IPS-NIHi11 (cell line): ENCODE measurements at places on chromosomes 6 and 20.

- no peak for DNase-seq
Observed at GRCh38 chr6:158408552-158409130, 96.4 kb downstream of the TULP4 start.

- no peak for DNase-seq
Observed at GRCh38 chr6:111113336-111114086, 26.2 kb downstream of the SLC16A10 start.

- DNase-seq: no peak
Observed at GRCh38 chr6:107956586-107957307, 1.3 kb downstream of the SEC63 start.

DNA sequence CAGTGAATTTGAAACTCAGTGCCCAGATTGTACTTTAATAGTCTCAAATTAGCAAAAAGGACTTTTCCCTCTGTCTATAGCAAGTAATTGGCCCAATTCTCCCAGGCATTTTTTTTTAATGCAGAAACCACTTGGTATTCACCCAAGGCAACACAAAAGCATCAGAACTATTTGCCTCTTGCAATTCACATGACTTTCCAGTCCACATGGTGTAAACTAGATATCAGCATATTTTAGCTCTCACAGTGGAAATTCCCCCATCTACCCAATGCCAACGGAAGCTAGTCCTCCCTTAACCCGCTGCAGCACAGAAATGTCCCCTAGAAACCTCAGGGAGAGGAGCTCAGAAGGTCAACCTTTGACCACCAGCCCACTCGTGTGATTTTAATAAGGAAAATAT is 103.4 kb upstream of the CDYL start:
- no peak for DNase-seq

GRCh38 chr6:111894951-111895350 is 21.7 kb upstream of the FYN start:
- DNase-seq: no peak

GRCh38 chr20:58133020-58133808 is 95.2 kb downstream of the ANKRD60 start:
- DNase-seq: no peak

- DNase-seq: peak; percentile 9
Observed at GRCh38 chr20:61303675-61304074, 51.6 kb downstream of the CDH4 start.

DNA sequence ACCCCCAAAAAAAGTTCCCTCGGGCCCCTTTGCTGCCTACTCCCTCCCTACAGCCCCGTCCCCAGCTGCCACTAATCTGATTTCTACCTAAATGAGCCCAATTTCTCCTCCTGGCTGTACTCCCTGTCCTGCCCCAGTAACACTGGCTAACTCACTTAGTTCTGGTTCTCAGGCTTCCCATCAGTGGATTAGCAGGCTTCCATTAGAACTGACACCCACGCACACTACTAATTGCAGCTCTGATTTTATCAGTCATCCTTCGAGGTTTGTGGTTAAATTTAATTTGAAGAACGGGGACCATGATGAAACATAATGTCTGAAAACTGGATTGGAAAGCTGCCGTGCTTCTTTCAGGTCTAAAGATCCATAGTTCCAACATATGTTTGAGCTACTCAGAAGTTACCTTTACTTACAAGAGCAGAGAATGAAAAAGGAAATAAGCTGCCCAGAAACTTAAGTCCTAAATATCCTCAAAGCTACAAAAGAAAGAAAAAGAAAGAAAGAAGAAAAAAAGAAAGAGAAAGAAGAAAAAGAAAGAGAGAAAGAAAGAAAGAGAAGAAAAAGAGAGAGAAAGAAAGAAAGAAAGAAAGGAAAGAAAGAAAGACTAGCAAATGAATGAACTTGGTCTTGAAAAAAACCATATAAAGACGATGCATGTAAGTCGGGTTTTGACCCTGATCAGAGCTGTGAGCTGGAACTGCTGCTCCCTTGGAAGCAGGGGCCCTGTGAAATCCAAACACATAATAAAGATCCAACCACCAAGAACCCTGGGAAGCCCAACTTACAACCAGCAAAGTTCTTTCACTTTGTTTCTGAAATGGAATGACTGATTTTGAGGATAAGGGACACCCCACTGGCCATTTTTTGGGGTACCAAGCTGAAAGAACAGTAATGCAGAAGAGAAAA is 51.7 kb downstream of the CNKSR3 start:
- no peak for DNase-seq

DNA sequence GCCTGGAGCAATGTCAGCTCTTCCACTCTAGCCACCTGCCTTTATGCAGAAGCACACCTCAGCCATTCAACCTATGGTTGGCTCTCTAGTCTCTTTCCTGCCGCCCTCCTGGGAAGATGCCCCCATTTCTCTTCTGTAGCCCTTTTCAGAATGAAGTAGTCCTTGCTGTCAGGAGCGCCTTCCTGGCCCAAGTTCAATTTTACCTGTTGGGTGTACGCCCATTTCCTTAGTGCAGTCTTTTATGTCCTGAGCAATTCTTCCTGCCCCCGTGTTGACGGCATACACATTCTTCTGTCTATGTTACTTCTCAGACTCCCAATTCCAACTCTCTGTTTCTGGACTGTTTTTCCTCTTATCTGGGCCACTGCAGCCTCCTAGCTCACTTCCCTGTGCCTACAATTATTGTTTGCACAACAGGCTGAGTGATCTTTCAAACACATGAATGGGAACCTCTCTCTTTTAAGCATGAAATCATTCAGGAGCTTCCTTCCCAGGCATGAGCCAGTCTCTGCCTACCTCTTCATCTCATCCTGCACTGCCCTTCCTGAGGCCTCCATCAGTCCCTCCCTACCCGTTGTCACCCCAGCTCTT is 389.2 kb downstream of the CD83 start:
- DNase-seq: no peak

DNA sequence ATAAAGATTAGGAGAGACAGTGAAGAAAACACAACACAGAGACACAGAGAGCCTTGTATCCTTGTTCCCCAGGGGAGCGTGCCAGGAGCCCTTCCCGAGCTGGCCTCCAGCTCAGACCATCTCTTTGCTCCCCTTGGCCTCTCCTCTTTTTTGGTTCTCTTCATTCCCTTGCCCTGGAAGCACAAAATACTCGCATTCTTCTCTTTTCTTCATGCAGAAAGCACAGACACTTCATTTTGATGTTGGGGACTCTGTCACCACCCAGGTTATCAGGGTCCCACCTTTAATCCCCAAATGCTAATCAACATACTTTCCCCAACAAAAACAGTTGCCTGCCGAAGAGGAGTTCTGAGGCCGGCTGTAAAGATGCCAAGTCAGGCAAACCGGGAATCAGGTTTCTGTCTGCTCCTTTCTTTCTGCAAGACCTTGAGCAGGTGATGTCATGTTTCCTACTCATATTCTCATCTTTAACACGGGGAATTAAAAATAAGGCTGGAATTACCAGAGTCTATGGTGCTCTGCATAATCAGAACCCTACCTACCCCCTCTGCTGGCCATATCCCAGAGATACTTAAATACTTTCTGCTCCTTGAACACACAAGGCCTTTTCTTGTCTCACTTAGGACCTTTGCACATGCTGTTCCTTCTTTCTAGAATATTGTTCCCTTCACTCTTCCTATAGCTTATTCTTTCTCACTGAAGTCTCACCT is 21.7 kb downstream of the TGM6 start:
- no peak for DNase-seq

GRCh38 chr6:142800240-142800639 is 144.7 kb downstream of the HIVEP2 start:
- DNase-seq: no peak

DNA sequence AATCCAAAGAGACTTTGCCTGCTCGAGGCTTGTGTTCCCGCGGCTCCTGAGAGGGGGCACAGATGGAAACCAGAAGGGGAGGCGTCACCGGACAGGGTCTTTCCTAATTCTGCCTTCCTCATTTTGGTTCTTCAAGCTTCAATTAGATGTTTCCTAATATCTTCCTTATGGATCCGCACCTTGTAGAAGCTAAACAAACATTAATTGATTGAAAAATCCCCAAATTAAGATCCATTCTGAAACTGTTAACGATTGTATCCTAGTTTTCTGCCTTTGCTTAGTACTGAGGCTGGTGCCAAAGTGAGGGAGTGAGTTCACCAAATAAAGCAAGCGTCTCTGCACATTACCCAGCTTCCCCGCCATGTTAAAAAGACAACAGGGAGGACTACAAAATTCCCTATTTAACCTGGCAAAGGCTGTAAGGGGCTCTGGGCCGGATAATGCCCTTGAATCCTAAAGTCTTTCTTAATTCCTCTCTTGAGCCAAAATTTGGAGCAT is 123.2 kb downstream of the GPX5 start:
- DNase-seq: peak; percentile 13

DNA sequence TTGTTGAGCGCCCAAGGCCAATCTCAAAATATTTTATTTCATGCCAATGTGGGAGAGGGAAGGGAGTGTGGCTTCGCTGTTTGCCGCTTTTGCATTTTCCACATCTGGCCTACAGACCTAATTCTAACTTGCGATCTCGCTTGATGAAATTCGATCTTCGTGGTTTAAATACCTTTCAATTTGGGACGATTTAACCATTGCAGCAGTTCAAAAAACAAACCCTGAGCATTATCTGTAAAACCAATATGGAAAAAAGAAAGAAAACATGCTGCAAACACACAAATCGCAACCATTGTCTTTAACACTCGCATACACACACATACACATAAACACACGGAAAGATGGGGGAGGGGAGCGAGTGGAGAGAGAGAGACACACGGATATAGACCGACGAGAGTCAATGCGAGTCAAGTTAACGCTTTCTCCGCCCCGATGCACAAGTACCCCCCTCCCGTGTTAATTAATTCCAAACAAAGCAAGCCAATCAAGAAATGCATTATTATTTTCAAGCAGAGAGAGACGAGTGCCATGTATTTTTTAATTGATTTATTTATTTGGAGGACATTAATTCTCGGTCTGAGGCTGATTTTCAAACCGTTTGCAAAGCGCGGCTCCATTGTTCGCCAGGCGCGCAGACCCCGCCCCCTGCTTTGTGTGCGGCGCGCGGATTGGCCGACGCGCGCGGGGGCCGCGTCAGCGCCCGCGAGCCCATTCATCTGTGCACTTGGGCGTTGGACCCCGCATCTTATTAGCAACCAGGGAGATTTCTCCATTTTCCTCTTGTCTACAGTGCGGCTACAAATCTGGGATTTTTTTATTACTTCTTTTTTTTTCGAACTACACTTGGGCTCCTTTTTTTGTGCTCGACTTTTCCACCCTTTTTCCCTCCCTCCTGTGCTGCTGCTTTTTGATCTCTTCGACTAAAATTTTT is at the start of gene MARCKS:
Gene MARCKS, plus strand, starts transcription at position 721 of the 931 bp plus-strand sequence. CDS start 401 bp downstream, outside the sequence.
- peak; percentile 86 for DNase-seq

- no peak for DNase-seq
Observed at GRCh38 chr6:169222126-169222525, 31.5 kb downstream of the THBS2 start.

- DNase-seq: no peak
Observed at GRCh38 chr20:57259121-57259937, 7.1 kb downstream of the BMP7 start.

- no peak for DNase-seq
Observed at GRCh38 chr6:20868397-20869096, 334.3 kb downstream of the CDKAL1 start.

GRCh38 chr6:130859161-130859867 is 32.1 kb downstream of the SMLR1 start:
- DNase-seq: no peak

- DNase-seq: no peak
Observed at GRCh38 chr6:35710241-35710847, 21.6 kb upstream of the FKBP5 start.

DNA sequence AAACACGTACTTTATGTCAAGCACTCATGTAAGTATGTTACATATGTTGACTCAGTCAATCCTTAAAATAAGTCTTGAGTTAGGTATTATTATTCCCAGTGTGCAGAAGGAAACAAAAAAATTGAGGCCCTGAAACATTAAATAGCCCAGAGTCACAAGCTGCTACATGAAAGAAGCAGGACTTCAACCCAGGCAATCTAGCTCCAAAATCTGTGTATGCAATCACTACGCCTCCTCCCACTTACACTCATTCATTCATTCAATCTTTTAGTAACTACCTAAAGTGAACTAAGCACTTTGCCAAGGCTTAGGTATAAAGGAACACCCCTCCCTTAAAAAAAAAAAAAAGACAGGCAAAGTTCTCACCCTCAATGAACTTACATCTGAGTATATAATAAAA is 9.3 kb downstream of the ARHGAP18 start:
- DNase-seq: no peak

DNA sequence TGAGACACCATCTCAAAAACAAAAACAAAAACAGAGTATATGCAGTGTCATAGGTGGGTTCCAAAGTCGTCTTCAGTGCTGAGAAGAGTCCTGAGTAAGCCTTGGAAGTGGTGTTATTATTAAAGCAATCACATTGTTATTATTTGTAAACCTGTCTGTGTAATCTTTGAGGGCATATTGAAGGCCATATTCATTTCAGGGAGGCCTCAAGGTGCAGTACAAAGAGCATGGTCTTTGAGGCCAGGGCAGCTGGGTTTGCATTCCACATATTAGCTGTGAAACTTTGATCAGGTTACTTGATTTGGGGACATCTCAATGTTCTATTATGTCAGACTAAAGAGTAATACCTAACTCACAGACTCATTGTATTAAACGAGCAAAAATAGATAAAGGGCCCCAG is 139.3 kb upstream of the SOX4 start:
- no peak for DNase-seq

DNA sequence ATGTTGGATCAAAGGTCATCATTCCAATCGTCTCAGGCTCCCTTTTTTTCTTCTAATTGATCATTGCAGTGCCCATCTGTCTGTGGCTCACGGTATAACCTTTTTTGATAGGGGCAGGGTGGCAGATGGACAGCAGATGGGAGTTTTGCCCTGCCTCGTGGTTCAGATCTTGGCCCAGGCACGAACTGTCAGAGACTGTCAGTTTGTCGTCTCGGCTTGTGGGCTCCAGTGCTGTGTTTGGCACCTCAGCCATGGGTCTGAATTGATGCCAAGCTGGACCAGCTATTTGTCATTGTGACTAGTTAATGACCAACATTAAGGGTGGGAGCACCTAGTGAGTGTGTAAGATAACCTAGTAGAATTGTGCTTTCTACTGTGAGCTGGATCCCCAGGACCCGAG is 197.6 kb downstream of the PRL start:
- DNase-seq: no peak

- no peak for DNase-seq
Observed at GRCh38 chr6:120260636-120261035, 911.1 kb upstream of the MAN1A1 start.
